ENCODE measurements at places on chromosomes 11 and 22. TPM values are rescaled to one million over a fixed set of nuclear protein-coding genes. Genes with fewer than 3 reads are reported as not detected.

CTTN gene
- 318 TPM for total RNA-seq

PPARA gene
- 15.1 TPM for total RNA-seq

DNAJB7 gene
- not detected for total RNA-seq

RAB39A gene
- 0.41 TPM for total RNA-seq

KCNK4 gene
- total RNA-seq: 0.58 TPM

PPM1F gene
- total RNA-seq: 34.6 TPM

OR51I1 gene
- 0.93 TPM for total RNA-seq

GRCh38 chr11:32847511-32847910 is 17.8 kb downstream of the PRRG4 start:
- H3K36me3 ChIP-seq: peaks cover 22% of the 10 kb centered on the region
- H3K27ac ChIP-seq: no peak overlapping the region
- no peaks in the 10 kb centered on the region for H3K27me3 ChIP-seq

DNA sequence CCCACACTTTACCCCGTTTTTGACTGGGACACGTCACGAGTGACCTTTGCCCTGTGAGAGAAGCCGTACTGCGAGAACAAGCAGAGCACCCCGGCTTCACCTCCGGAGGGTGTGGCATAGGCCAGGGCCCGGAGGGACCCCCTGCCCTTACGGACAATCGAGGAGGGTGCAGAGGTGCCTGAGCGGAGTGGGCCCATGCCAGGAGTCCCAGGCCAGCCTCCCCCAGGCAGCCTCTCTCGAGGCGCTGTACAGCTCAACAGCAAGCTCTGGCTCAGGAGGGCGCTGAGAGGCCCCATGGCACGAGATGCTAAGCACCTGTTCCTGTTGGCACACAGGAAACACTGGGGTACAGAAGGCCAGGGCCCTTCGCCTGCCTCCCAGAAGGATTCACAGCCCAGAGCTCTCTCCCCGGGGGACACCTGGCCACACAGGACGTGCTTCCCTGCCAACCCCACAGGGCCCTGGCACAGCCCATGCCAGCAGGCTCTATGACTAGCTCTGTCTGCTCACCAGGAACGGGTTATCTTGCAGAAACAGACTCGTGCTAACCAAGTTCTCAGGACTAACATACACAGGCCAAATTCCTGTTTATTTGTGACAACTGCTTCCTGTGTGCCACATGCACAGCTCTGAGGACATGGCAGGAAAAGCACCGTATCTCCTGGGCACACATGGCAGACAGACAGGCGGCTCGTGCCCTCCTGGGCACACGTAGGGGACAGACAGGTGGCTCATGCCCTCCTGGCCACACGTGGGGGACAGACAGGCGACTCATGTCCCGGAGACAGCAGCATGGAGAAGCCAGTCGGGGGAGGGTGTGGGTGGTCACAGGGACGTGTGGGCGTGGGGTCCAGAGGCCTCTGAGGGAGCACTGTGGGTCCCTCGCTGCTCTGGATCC is 11.6 kb downstream of the TOLLIP start:
- no peak overlapping the region for H3K27ac ChIP-seq
- H3K4me1 ChIP-seq: peaks cover 16% of the 10 kb centered on the region
- no peaks in the 10 kb centered on the region for H3K27me3 ChIP-seq
- no peak overlapping the region for H3K4me3 ChIP-seq

DNA sequence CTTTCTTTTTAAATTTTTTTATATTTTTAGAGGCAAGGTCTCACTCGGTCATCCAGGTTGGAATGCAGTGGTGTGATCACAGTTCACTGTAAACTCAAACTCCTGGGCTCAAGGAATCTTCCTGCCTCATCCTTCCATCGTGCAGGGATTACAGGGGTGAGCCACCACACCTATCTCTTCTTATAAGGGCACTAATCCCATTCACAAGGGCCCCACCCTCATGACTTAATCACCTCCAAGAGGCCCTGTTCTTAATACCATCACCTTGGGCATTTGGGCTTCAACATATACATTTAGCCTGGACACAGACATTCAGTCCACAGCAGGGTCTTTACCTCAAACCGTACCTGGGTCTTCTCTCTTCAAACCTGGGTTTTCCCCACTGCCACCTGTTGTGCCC is 4.5 kb upstream of the GTSE1 start:
- DNase-seq: no peak
- H3K36me3 ChIP-seq: peaks cover 18% of the 10 kb centered on the region
- no peak overlapping the region for H3K27ac ChIP-seq
- H3K27me3 ChIP-seq: no peaks in the 10 kb centered on the region
- H3K4me3 ChIP-seq: no peak overlapping the region

GRCh38 chr22:45645150-45645525 is 26.5 kb upstream of the ATXN10 start:
- no peak overlapping the region for H3K4me3 ChIP-seq
- DNase-seq: no peak
- H3K27me3 ChIP-seq: peaks cover 19% of the 10 kb centered on the region

GRCh38 chr11:48207881-48208280 is 8.7 kb upstream of the OR4B1 start:
- no peak overlapping the region for H3K27ac ChIP-seq
- H3K4me1 ChIP-seq: no peaks in the 10 kb centered on the region
- no peaks in the 10 kb centered on the region for H3K27me3 ChIP-seq
- DNase-seq: no peak
- H3K4me3 ChIP-seq: no peak overlapping the region
- H3K36me3 ChIP-seq: no peaks in the 10 kb centered on the region

All from mesothelial cell of epicardium (in vitro differentiated cells).